ENCODE measurements at places on chromosomes 1 and 21.

- DNase-seq: no peak
Measured at GRCh38 chr1:176178316-176178715, 28.8 kb downstream of the COP1 start.

DNA sequence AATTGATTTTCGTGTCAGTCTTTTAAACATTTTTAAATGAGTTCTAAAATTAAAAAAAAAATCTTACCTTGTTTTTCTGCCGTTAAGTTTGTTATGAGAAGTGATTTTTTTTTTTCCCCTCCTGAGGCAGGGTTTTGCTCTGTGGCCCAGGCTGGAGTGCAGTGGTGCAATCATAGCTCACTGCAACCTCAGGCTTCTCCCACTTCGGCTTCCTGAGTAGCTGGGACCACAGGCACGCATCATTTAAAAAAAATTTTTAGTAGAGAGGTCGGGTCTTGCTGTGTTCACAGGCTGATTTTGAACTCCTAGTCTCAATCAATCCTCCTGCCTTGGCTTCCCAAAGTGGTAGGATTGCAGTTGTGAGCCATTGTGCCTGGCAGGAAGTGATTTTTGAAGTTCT, 41.1 kb downstream of the MTR start:
- DNase-seq: no peak

DNA sequence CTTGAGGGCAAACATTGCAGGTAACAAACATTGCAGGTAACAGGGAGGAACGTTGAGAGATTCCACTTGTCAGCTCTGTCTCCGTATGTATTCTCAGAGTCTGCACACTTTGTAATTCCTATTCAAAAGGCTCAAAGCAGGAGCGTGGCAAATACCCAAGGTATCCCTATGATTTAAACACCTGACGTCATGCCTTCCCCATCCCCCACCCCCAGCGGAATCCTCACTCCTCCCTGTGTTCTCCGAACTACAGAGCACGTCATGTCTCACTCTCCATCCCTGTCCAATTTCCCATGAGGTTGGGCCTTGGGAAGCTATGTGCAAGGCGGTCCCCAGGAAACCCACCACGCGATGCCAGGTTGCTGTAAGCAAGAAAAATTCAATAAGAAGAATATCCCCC, 2.8 kb upstream of the LRRC38 start:
- DNase-seq: no peak

DNA sequence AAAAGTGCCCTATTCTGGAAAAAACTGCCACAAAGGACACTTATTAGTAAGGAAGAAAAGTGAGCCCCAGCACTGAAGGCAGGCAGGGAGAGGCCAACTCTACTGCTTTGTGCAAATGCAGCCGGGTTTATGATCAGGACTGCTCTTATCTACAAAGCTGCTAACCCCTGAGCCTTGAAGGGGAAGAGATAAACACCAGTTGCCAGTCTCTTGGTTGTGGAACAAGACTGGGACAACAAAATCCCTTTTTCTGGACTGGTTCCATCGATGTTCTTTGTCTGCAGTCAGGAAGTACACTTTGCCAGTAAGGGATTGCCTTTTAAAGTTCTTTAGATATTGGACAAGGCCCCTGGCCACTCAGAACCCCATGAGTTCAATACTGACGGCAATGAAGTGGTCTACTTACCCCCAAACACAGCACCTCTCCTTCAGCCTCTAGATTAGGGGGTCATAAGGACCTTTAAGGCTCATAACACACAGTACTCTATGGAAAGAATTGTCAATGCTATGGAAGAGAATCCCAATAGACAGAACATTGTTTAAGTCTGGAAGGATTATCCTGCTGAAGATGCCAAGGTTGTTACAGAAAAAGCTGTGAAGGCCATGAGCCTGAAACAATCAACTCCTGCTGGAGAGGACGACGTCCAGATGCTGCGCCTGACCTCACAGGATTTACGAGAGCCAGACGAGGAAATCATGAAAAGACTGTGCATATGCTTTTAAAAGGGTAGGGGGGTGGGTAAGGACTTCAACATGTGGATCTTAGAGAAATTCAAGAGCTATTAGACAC, 43.6 kb downstream of the GNB1 start:
- DNase-seq: no peak

DNA sequence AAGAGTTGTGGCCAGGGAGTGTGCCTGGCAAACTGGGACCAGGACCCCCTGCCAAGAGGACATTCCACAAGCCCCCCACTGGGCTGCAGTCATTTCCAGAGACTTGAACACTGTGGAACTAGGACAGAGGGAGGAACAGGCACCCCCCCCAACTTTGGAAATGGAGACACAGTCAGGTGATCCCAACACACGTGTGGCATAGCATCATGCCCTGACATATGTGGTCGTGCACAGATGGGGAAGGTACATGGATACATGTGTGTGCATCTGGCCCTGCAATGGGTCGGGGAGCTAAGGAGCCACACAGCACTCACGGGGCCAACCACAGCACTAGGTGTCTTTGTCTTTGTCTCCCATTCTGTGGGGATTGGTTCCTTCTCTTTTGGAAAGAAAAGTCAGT, 6.6 kb upstream of the TFF3 start:
- DNase-seq: no peak

DNA sequence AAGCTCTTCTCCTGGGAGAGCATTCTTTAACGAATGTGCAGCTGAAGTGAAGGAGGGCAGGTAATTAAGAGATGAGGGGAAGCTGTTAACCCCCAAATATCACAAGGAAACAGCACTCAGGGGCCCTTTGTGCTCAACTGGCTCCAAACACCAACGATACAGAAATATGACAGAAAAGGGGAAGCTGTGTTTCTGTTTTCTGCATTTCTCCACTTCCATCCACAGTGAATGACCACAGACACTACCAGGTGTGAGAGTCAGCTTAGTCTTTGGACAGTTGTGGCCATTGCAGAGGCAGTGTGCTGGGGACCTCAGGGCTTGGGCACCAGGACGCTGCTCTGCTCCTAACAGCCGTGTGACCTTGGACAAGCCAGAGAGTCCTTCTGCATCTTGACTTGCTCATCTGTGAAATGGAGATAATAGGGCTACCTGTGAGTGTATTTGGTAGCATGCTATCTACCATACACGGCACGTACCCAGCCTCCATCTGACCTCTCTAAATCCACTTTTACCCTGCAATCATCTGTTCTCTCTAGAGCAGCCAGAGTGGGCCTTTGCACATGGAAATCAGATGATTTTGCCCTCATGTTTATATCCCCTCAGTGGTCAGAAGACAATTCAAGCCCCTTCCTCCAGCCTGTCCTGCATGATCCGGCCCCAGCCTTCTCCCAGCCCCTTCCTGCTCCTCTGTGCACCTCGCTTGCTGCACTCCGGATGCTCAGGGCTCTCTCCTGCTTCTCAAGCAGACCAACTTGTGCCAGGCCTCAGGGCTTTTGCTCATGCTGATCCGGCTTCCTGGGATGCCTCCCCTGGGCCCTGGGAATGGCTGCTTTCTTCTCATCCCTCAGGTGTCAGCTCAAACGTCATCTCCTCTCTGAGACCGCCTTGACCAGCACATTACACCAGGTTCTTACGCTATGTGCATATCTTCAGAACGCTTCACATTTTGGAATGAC, 4.7 kb upstream of the TINAGL1 start:
- DNase-seq: no peak

GRCh38 chr1:214640431-214641213, 37.6 kb downstream of the CENPF start:
- no peak for DNase-seq

GRCh38 chr21:38936240-38936639, 130.5 kb downstream of the ETS2 start:
- no peak for DNase-seq

DNA sequence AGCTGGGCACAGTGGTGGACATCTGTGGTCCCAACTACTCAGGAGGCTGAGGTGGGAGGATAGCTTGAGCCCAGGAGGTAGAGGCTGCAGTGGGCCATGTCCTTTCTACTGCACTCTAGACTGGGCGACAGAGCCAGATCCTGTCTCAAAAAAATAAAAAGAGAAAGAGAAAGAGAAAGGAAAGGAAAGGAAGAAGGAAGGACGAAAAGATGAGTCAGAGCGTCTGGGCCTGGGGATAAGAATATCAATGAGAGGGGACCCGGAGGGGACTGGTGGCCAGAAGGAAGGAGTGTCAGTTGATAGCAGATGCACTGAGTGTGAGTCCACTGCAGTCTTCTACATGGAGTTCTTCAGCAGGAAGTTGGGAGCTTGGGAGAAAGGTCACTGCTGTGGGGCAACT, 75.6 kb downstream of the SYT6 start:
- no peak for DNase-seq
